Activated CD8-positive, alpha-beta memory T cell treated with anti-CD3 and anti-CD28 coated beads, Interleukin-2, amount 50 U/mL, for 48 hours (primary cell): ENCODE measurements at places on chromosomes 11 and 22.

- DNase-seq = no peak
Observed at GRCh38 chr11:13183094-13183825, 94.3 kb upstream of the BMAL1 start.

- no peak for DNase-seq
Observed at GRCh38 chr11:45332276-45332934, 46.3 kb upstream of the SYT13 start.

DNA sequence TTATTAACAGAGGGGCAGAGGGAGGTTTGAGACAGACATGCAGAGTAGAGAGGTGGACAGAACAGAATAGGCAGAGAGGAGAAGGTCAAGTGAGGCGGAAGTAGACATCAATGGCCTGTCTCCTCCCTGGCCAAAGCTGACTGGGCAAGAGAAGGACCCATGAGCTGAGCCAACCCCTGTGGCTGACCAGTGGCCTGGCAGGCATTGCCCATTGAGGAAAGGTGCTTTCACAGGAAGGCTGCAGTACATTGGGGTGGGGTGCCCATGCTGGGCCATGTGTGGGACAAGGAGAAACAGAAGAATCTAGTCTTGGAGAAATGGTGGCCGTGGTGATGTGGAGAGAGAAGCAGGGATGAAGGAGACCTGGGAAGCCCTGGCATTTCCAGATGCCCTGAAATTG, 76.0 kb downstream of the MYEOV start:
- DNase-seq = peak; percentile 26

GRCh38 chr11:86473991-86474833, 99.5 kb downstream of the CCDC81 start:
- no peak for DNase-seq

- no peak for DNase-seq
Observed at GRCh38 chr22:38028344-38029130, 28.7 kb upstream of the PICK1 start.

- peak; percentile 80 for DNase-seq
Observed at GRCh38 chr11:63888170-63889086, 28.5 kb downstream of the RCOR2 start.

DNA sequence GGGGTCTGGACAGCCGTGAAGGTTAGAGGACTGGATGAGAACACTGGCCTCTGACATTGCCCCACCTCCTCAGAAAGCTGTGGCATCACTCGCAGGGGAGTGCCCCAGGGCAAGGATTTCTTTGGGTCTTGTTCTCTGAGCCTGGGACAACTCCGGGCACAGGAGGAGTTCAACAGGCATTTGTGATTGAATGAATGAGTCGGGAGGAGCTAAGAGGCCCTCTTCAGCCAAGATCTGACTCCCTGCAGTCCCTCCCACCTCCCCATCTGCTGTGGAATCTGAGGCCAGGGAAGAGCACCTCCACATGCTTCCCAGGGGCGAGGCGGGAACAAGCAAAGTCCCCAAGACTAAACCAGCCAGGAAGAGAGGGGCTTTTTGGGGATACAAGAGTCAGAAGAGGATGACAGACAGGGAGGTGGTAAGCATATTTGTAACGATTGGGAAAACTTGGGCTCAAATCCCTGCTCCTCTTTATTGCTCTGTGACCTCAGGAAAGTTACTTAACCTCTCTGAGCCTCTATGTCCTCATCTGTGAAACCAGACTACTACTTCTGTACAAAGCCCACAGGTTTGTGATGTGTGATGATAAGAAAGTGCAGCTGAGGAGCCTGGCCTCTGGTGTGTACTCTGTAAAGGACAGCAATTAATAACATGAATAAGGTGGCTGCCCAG, 6.4 kb downstream of the TP53I11 start:
- no peak for DNase-seq

DNA sequence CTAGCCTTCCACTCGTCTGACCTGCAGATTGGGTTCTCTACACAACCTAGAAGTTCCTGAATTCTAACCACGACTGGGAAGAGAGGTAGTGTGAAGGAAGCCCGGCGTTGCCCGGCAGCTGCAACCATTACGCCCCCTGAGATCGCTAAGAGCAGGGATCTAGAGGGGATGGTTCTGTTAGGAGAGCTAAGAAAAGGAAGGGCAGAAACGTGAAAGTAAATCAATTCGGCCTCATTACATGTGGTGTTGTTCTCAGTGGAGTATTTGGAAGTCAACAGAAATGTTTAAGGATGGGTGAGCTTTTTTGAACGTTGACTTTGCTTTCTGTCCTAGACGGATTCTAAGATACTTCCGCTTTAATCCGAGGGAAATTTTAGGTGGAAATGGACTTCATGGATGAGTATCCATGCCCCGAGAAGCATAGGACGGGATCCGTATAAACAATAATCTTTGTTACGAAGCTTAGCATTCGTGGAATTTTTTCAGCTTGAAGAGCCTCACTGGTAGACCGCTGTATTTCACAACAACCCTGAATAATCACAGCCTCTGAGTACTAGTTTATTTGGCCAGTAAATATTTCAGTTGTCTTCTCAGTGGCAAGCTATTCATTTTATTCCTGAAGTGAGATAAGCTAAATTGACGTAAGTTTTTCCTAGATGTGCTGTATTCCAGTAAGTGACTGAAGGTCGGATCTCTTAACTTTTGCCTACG, 629 bp downstream of the ATP5MG start:
- DNase-seq = no peak

DNA sequence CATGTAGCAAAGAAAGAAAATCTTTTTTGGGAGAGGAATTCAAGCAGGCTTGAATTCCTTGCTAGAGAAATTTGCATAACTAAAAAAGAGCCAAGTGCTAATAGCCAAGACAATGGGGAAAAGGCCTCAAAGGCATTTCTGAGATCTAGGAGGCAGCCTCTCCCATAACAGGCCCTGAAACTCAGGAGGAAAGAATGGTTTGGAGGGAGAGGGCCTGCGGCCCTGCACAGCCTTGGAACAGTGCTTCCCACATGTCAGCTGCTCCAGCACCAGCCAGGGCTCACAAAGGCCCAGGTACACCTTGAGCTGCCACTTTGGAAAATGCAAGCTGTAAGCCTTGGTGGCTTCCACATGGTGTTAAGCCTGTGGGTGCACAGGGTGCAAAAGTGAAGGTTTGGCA, 55.5 kb upstream of the TSPAN18 start:
- DNase-seq = no peak

GRCh38 chr11:73414977-73415651, 38.9 kb downstream of the RELT start:
- no peak for DNase-seq

- peak; percentile 69 for DNase-seq
Observed at GRCh38 chr11:7575841-7576725, 62.3 kb downstream of the PPFIBP2 start.

DNA sequence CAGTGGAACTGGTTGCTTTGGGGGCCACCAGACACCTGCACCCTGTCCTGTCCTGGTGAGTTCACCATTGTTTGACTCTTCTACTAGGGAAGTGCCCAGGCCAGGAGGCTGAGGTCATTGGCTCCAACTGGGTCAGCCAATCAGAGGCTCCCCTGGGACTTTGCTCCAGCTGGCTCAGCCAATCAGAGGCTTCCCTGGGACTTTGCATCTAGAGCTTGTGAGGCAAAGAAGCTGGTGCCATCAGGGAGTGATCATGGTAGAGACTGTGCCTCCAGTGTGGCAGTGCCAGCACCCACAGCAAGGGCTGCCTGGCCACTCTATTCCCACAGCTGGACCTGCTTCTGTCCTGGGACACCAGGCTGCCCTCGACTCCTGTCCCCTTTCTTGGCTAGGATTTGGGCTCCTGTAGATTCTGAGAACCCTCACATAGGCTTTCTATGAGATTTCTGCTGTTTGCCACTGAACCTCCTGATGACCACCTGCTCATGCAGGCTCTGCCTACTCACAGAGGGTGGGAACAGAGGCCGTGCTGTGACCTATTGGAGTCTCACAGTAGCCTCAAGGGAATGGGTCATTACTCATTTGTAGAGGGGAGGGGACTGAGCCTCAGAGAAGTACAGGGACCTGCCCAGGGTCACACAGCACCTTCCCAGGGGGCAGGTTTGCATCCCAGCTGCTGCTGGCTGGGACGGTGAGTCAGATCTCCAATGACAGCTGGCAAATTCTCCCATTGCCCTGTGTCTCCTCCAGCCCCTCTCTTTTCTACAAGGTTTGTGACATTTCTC, 59.2 kb upstream of the SHISAL1 start:
- DNase-seq = no peak

GRCh38 chr11:70544067-70544773, 145.9 kb downstream of the CTTN start:
- no peak for DNase-seq

DNA sequence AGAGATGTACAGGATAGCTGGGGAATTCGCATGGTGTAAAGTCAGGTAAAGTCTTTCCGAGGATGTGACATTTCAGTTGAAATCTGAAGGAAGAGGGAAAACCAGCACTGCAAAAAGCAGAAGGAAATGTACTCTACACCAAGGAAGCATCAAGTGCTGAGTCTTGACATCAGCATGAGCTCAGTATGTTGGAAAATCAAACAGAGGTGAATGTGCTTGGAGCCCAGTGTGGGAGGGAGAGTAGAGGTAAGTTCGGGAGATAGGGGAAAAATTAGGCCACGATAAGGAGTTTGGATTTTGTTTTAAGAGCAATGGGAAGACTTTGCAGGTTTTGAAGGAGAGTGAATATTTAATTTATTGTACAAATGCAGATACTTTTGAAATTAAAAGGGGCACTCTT, 484.0 kb downstream of the NTM start:
- no peak for DNase-seq

DNA sequence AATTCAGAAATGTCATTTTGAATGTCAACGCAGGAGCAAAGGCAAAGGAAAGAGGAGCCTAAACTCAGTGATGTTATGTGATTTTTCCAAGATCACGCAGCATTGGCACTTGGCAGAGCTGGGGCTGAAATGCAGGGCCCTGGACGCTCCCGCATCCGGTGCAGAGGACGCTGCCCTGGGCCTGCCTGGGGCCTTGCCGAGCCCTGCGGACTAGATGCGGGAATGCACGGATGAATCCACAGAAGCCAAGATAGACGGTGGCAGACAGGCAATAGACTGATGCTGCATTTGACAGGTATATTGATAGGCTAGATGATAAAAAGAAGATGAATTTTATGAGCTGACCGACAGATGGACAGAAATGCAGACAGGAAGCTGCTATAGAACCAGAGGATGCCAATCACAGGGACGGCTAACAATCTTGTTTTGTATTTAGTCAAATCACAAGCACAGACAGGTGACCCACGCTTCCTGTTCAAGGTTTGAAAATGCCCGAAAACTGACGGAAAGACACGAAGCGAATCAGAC, 696 bp upstream of the MARK2 start:
- no peak for DNase-seq

DNA sequence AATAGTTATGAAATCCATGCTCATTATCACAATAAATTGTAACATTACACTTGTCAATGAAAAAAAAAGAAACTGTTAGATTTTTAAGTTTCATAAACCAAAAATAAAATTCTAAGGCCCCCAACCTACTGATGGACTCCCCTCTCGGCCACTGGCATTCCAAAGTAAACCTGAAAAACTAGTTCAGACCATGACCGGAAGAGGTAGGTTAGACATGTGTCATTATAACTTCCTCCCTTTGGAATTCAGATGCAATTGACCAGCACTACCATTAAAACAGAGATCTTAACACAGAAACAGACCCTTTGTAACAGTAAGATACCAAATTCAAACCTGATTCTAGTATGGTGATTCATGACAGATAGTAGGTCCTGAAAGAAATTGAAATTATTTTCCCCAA, 12.9 kb downstream of the OR10A6 start:
- no peak for DNase-seq

GRCh38 chr22:20319041-20319744, 667 bp downstream of the DGCR6L start:
- no peak for DNase-seq

GRCh38 chr22:20583471-20583922, 76.1 kb downstream of the MED15 start:
- DNase-seq = no peak

DNA sequence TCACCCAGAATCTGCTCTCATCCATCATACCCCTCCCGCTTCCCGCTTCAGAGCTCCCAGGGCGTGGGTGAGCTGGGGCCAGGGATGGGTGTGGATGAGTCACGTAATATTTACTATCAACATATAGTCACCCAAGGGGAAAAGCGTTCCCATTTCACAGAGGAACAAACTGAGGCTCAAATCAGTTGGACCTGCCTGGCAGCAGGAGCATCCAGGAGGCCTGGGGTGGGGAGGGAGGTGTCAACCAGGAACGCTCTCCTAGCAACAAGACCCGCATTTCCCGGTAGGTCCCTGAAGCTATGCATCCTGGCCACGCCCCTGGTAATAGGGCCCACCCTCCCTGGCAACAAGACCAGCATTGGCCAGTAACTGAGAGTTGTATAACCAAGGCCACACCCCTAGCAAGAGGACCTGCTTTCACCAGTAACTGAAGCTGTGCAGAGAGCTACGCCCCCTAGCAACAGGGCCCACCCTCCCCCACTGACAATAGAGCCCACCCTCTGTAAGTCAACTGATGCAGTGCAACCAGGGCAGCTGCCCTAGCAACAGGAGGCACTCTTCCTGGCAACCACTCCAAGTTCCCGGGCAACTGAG, 32.7 kb upstream of the TXNRD2 start:
- DNase-seq = no peak

DNA sequence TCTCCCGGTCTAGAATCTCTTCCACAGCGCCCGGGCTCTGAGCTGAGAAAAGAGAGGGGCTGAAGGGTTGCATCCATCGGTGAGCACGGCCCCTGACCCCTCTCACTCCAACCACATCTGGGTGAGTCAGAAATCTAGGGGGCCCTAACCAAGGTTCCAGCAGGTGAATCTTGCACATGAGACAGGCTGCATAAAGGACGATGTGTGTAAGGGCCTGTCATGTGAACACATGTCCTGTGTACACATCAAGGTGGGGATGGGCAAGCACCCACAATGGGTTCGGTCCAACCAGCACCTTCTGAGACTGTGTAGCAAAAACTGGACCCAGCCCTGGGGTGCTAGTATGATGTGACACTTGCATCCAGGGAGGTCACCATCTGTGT, 1.2 kb downstream of the BET1L start:
- peak; percentile 50 for DNase-seq

GRCh38 chr11:78906566-78906965, 331.9 kb upstream of the NARS2 start:
- no peak for DNase-seq

GRCh38 chr11:95563173-95563572, 226.4 kb downstream of the FAM76B start:
- no peak for DNase-seq

DNA sequence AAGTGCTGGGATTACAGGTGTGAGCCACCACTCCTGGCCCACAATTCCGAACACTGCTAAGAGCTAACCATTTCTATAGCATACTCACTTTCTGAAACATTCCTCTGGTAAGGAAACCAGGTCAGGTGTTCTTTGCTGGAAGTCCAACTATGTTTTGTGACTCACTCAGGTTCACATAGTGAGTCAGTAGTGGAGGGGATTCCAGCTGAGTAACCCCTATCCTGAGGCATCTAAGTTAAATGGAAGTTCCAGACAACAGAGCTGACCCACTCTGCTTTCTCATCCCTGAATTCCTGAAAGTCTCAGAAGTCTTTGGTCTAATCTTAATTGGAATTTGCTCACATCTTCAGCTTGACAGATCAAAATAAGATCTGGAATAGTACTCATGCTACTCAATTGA, 3.0 kb upstream of the CHRNA10 start:
- no peak for DNase-seq

- peak; percentile 89 for DNase-seq
Observed at GRCh38 chr11:134331354-134332188, at the start of gene GLB1L2. TSS of gene GLB1L2 (plus strand) at chr11:134331988. CDS start at chr11:134332062, 74 bp downstream.

GRCh38 chr11:103906291-103906867, 130.1 kb upstream of the DDI1 start:
- DNase-seq = no peak
